ENCODE measurements at places on chromosomes 16 and 17. TPM values are rescaled to one million over a fixed set of nuclear protein-coding genes. Genes with fewer than 3 reads are reported as not detected.

DNA sequence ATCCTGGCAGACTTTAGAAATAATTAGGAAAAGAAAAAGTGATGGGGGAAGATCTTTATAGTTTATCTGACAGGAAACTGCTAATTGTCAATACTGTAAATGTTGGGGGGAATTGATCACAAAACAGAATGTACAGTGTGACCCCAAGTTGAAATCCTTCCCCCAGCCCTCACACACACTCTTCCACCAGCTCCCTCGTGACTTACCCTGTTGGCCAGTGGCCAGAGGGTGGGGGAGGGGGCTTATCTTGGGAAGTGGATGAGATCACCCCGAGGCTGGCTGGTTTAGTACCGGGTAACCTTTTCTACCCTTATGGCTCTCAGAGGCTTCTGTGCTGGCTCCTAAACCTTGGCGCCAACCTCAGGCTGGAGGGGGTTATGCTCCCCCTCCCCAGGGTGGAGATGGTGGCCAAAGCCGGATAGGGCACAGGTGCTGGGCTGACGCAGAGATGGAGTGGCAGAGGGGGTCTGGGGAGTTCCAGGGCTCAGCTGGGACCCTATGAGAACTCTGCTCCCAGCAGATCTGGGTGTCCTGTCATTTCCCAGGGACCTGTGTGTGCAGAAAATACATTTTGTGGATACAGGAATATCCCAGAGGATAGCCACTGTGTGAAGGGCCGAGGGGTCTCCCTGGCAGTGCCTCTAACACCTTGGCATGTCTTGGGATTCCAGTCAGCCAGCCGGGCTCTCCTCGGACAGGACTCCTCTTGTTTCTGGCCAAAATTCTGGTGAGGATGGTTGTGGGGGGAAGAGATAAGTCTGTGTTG, 18.6 kb downstream of the CDH16 start:
- DNase-seq = peak; percentile 93

Gene EPN3
- not detected for total RNA-seq

Gene MYO15B
- 195 TPM for total RNA-seq

DNA sequence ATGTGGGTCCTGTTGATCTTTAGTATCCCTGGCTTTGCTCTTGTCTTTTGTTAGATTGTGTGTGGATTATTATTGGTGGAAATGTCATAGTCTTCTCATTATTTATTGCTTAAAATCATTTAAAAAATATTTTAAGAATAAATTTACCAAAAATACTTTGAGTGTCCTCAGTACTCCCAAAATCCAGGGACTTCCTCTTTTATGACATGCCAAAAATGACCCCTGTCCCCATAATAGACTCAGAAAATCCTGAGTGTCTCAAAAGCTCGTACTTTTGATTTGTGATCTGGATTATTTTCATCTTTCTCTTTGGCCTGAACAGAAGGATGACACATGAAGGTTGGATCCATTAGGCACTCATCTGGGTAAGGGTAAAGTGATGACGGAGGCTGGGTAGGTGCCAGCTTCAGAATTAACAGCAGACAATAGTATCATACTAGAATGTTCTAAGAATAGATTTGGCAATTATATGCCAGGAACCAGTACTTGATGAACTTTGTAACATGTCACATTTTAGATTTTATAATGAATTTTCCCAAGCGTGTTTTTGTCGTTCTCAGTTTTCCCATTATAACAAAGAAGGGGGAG, 602.2 kb upstream of the CDH8 start:
- DNase-seq = no peak

GRCh38 chr16:87185308-87185707, 131.9 kb downstream of the C16orf95 start:
- no peak for DNase-seq

GRCh38 chr17:76569607-76570279, 15.9 kb downstream of the ST6GALNAC2 start:
- DNase-seq = no peak

DNA sequence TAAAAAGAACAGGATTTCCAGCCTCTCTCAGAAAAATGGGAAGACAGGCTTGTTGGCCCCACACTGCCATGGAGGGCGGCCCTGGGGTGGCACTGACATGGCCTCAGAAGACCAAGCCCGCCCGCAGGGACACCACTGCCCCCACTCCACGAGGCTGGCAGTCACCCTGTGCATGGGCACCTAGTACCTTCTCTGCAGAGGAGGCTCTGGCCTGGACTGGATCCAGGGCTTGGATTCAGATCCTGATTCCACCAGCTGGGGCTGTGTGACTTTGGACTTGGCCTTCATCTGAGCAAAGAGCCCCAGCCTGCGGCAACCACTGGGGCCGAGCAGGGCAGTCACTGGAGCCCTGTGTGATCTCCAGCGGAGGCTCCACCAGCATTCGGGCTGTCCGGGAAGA, 16.8 kb upstream of the FASN start:
- DNase-seq = no peak

All from uterus (tissue), 4 donors.